ENCODE measurements at places on chromosomes 1 and 21.

- DNase-seq: no peak
These were observed 13.0 kb downstream of the IL20 start for GRCh38 chr1:206878456-206878855.

GRCh38 chr1:53328541-53329499 lies 950 bp upstream of the LRP8 start:
- no peak for DNase-seq

DNA sequence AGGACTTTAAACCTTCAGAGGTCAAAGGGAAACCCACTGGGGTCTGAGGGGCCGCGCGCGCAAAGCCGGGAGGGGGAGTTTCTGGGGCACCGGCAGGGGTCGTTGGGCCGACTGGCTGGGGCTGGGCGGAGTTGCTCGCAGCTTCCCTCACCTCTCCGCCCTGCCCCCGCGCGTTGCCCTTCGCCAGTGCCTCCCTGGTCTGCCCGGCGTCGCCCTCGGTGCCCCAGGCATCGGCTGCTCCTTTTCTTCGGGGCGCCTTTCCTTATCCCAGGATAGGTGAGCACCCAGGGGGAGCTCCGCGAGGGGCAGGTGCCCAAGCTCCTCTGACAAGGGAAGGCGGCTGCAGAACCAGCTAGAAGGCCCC lies 390 bp upstream of the NGF start:
- no peak for DNase-seq

GRCh38 chr1:185398022-185398421 lies 81.0 kb upstream of the IVNS1ABP start:
- DNase-seq: no peak

Measured in stimulated activated CD8-positive, alpha-beta memory T cell treated with anti-CD3 and anti-CD28 coated beads, Interleukin-4, amount 100 ng/mL, for 4 hours (primary cell).